ENCODE measurements at places on chromosomes 4 and X. TPM values are rescaled to one million over a fixed set of nuclear protein-coding genes. Genes with fewer than 3 reads are reported as not detected.

Gene TMEM175
- total RNA-seq = 16.0 TPM

Gene F9
- total RNA-seq = not detected

Gene CC2D2A
- 19.7 TPM for total RNA-seq

Gene GPR143
- total RNA-seq = 1.5 TPM

Gene SLIT2
- 34.0 TPM for total RNA-seq

Gene GAK
- total RNA-seq = 48.1 TPM

Gene NSG1
- total RNA-seq = 1.2 TPM

Gene TBC1D9
- 50.2 TPM for total RNA-seq

Gene ARHGEF38
- total RNA-seq = not detected

Gene GYPB
- total RNA-seq = not detected

Gene IGFBP7
- 2,028 TPM for total RNA-seq

Gene ANK2
- total RNA-seq = 49.0 TPM

Gene PLXNB3
- total RNA-seq = 6.2 TPM

Gene PLAC8
- not detected for total RNA-seq

Gene CDX4
- not detected for total RNA-seq

Gene AKAP4
- not detected for total RNA-seq

Gene CLIC2
- total RNA-seq = 0.59 TPM

Gene N4BP2
- total RNA-seq = 4.8 TPM

Gene CFAP99
- not detected for total RNA-seq

Gene STATH
- total RNA-seq = not detected

Gene CLCN4
- 1.6 TPM for total RNA-seq

Gene TMPRSS11A
- not detected for total RNA-seq

Gene NXF3
- not detected for total RNA-seq

Gene TRIM60
- not detected for total RNA-seq

Gene PDCL2
- total RNA-seq = not detected

Gene VSIG4
- total RNA-seq = not detected

Gene AMTN
- not detected for total RNA-seq

Gene RTL3
- 0.05 TPM for total RNA-seq

Gene SHISA3
- 0.30 TPM for total RNA-seq

Gene GRPR
- total RNA-seq = 0.05 TPM

Gene CLDN34
- not detected for total RNA-seq

Gene EVC2
- total RNA-seq = 11.5 TPM

Gene MAGEB1
- not detected for total RNA-seq

Gene UGT2A1
- not detected for total RNA-seq

Gene SPANXC
- total RNA-seq = not detected

Gene ZFP92
- 0.83 TPM for total RNA-seq

Gene STPG2
- total RNA-seq = 0.05 TPM

Gene APLN
- 1.2 TPM for total RNA-seq

Gene ARL9
- 0.23 TPM for total RNA-seq

Gene CXCL10
- total RNA-seq = not detected
